Trophoblast cell (in vitro differentiated cells and primary cell): ENCODE measurements at places on chromosomes 11 and 22.

GRCh38 chr11:12824281-12825041, 150.2 kb downstream of the TEAD1 start:
- no peak for DNase-seq

DNA sequence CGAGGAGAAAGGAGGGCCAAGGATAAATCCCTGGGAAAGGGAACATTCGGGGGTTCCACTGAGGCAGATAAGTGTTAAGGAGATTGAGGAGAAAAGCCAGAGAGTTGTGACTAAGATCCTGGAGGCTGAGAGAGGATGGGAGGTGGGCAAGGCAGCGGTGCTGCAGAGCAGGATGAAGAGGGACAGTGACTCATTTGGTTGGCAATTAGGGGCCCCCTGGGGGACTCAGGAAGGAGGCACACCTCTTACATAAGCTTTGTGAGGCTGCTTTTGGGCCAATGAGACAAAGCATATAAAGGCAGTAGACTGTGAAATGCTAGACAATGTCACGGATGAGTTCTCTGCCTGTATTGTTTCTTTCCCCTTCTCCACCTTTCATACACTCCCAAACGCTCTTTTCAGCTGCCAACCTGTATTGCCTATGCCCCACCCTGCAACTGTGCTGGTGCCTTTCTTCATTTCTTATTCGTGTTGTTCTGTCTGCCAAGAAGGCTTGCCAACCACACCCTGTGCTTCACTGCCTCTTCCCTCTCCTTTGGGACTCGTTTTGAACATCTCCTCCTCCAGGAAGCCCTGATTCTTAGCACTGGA, 246.8 kb upstream of the KIRREL3 start:
- DNase-seq = no peak

GRCh38 chr11:68200639-68201038, 12.5 kb downstream of the KMT5B start:
- no peak for DNase-seq

GRCh38 chr11:94657629-94658028, 90.5 kb downstream of the PIWIL4 start:
- DNase-seq = no peak

GRCh38 chr22:21690401-21690801, 24.6 kb downstream of the PPIL2 start:
- no peak for DNase-seq

- DNase-seq = no peak
These were observed 4.3 kb downstream of the ARHGEF12 start for GRCh38 chr11:120340529-120340928.

GRCh38 chr11:62556875-62557631, 10.4 kb upstream of the AHNAK start:
- no peak for DNase-seq

GRCh38 chr11:75413864-75414263, 14.5 kb downstream of the RPS3 start:
- DNase-seq = no peak

GRCh38 chr11:60971520-60971919, at the start of gene CD6:
Gene CD6 (plus strand): TSS chr11:60971680. CDS start chr11:60971866, 186 bp downstream.
- DNase-seq = no peak

DNA sequence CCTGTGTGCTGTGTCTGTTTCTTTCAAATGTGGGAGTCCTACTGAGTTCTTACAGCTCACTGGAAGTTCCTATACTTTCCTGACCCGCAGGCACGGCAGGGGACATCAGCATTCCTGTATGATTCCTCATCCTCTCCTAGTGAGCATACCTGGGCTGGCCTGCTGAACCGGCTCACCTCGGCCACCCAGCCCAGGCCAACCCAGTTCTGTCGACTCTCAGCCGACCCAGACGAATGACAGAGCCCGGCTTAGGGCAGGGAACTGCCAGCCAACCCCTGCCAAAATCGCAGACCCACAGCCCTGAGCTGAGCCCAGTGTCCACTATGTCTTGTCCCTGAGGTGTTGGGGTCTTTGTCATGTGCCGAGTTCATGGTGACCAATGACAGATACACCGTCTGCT, 339.7 kb downstream of the BRD1 start:
- peak; percentile 93 for DNase-seq

- DNase-seq = no peak
These were observed 69.4 kb upstream of the AMPD3 start for GRCh38 chr11:10385696-10386095.

DNA sequence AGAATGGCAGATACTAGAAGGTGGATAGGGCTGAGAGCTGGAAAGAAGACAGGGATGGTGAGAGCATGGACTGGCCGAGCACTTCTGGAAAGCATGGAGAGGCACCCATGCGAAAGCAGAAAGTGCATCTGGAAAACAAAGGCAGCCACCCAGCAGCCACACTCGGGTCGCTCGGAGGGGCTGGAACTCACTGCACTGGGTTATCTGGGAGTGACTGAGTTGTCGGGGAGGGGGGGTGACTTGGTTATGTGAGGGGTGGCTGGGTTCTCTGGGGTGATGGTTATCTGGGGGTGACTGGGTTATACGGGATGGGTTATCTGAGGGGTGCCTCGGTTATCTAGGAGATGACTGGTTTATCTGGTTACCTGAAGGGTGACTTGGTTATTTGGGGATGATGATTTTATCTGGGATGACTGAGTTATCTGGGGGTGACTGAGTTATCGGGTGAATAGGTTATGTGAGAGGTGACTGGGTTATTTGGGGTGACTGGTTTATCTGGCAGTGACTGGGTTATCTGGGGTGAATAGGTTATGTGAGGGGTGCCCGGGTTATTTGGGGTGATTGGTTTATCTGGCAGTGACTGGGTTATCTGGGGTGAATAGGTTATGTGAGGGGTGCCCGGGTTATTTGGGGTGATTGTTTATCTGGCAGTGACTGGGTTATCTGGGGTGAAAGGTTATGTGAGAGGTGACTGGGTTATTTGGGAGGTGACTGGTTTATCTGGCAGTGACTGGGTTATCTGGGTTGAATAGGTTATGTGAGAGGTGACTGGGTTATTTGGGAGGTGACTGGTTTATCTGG, 2.6 kb upstream of the PANX2 start:
- no peak for DNase-seq

DNA sequence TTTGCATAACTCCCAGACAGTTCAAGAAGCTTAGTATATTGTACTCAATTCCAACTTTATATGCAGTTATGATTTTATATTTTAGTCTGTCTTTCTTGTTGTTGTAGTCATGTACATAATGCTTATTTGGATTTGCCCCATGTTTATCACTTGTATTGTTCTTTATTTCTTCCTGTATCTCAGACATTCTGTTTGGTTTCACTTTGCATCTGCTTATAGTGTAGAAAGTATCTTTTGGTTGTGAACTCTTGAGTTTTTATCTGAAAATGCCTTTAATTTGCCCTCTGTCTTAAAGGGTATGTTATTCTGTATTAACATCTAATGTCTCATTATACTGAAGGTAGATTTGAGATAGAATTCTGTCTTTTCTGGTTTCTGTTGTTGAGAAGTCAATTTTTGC, 275.4 kb downstream of the DYNC2H1 start:
- no peak for DNase-seq

- DNase-seq = no peak
These were observed 5.9 kb downstream of the CCDC90B start for GRCh38 chr11:83280256-83280655.

- no peak for DNase-seq
These were observed 385.9 kb upstream of the ANO5 start for GRCh38 chr11:21806947-21807346.

DNA sequence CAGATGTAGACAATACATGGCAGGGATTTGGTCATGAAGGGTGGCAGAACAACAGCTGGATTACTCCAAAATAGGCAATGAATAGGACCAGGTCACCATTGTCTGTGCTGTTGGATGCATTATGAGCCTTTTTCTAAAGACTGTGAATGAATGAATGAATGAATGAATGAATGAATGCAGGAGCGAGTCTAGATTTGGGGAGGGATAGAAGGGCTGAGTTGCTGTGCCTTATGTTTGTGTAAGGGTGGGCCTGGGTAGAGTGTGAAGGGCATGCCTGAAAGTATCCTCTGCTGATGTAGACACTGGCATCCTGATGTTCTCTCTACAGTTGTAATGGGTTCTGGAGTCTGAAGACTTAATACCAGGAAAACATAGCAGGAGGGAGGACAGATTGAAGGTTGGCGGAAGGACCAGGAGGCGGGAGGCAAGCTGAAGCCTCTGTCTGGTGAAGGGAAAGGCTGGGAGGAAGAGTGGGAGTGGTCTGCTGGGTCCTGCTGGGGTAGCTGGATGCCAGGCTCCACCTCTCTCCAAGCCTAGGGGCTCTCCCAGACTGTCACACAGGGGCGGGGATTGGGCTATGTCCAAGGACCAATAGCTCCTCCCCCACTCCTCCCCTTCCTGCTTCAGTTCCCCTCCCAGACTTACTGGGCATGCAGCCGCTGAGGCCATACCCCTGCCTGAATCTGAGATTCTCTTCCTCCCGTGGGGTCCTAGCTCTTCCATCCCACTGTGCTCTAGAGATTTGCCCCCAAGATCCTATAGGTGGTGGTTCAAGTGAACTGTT, 4.8 kb downstream of the TRIM3 start:
- DNase-seq = peak; percentile 56

GRCh38 chr11:57467508-57468157, 7.3 kb downstream of the RTN4RL2 start:
- DNase-seq = no peak

- DNase-seq = no peak
These were observed 31.2 kb downstream of the POU2AF3 start for GRCh38 chr11:111329306-111330204.

DNA sequence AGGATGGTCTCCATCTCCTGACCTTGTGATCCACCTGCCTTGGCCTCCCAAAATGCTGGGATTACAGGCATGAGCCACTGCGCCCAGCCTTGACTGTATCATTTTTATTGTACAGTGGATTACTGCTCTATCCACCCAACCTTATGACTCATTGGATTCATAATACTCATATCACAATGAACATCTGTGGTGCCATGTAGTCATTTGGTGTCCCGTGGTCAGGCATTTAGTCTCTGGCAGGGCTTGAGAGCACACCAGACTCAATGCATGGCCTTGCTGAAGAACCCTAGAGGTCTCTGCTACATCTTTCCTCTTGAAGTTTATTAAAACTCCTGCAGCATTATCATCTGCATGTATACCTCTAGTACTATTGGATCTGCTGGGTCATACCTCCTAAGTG, 98.0 kb upstream of the LDLRAD3 start:
- DNase-seq = no peak

DNA sequence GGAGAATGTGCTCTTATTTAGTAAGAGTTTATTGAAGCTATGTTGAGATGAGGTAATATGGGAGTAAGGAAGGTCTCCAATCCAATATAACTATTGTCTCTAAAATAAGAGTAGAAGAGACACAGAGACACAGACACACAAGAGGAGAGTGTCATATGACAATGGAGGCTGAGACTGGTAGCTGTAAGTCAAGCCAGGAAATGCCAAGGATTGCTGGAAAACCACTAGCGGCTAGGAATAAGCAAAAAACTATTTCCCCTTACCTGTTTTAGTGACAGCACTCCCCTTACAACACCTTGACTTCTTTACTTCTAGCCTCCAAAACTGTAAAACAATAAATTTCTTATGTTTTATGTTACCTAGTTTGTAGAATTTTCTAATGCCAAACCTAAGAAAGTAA, 1652.8 kb downstream of the LRRC4C start:
- no peak for DNase-seq

DNA sequence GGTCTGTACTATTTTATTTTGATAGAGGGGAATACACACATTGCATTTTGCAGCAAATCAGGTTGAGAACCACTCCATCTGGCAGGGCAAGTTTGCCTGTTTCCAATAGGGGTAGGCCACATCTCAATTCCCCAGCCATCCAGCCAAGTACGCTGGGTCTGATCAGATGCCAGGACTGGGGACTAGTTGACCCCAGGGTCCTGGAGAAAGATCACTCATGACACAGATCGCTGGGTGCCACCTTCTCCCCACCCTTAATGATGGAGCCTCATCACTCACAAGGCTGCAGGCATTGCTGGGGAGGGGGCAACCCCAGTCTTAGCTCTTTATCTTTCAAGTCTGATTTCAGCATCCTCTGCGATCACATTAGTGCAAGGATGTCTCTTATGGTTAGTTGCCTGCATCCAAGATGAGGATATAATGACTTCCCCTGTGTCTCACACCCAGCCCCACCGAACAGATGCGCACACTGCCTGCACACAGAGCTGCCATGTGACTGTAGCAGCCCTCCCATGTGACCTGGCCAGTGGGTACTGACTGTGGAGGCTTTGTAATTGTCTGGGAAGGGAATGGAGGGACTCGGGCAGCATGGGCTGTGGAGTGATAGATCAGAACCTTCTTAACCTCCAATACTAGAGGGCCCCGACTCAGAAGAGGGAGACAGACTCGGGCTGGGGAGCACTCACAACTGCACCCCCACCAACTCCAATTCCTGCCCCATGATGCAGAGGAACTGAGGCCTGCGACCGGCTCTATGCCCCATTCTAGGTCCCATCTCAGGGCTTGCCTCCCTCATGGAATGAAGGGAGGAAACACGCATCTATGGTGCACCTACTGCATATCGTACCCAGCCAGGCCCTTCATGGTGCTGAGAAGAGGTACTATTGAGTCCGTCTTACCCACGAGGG, 155.8 kb downstream of the DSCAML1 start:
- no peak for DNase-seq

- DNase-seq = peak; percentile 48
These were observed 67.7 kb downstream of the BCL2L13 start for GRCh38 chr22:17705951-17706900.

DNA sequence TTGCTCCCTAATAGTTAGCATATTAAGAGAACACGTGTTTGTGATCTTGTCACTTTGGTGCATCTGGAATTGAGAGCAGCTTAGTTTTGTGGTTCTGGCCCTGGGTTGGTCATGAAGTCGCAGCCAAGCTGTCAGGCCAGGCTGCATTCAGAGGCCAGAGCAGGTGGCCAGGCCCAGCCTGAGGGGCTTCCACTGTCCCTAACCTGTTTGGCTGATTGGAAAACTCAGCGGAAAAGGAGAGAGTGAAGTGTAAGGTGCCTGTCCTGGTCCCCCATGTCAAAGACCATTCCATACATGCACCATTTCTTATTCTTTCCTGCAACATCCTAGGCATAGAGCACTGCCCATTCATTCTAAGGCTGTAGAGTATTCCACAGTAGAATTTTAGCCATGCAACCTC, 111.5 kb upstream of the IGLL5 start:
- no peak for DNase-seq

- DNase-seq = no peak
These were observed 368.2 kb upstream of the CADM1 start for GRCh38 chr11:115872416-115872815.

DNA sequence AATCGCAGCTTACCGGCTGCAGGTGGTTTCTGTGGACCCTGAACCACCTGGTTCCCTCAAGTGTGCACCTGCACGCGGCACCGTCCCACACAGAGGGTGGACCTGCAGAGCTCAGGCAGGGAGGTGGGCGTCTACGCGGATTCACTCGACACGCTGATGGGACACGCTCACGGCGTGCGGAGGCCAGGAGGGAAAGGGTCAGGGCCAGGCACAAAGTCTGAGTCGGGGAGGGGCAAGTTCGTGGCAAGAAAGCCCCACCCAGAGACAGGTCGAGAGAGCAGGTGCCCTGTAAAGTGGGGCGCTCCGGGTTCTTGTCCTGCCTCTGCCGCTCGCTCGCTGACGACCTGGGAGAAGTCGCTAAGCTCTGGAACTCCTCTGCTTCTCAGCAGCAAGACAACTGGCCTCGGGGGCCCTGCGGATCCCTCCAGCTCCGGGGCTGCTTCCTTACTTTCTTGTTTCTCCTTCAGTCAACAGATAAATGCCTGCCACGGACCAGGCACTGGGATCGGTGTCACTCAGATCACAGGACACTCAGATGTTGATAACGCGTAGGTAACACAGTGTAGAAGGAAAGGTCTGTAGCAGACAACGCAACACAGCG, 72.4 kb upstream of the NUP50 start:
- no peak for DNase-seq
